ENCODE measurements at places on chromosomes 1 and 21.
A peak's percentile ranks its signal among the peaks of the same experiment; 100 is the strongest.

GRCh38 chr1:210980082-210980481 lies 153.9 kb downstream of the KCNH1 start:
- no peak for DNase-seq

- DNase-seq, result no peak
These were observed 15.9 kb upstream of the CEP350 start for GRCh38 chr1:179938752-179939151.

GRCh38 chr21:29235714-29236197 lies 63.0 kb upstream of the BACH1 start:
- DNase-seq, result peak; percentile 16

GRCh38 chr21:42841156-42841915 lies 38.0 kb downstream of the WDR4 start:
- no peak for DNase-seq

DNA sequence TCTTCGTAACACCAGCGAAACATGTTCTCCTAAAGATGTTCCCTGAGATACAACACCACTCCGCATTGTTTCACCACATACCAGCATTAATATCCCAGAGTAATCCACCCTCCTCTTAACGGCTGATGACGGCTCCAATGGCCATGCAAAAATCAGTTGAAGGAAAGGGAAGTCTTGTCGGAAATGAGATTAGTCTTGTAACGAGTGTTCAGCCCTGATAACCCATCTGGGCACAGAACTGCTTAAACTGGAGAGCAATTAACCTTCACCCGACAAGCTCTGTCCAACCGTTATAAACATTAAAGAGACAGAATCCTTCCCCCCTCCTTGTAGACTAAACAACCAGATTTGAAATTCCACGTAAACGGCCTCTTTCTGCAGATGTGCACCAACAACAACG lies 21.9 kb downstream of the ERG start:
- DNase-seq, result no peak

- DNase-seq, result no peak
These were observed 610.3 kb upstream of the TMPRSS15 start for GRCh38 chr21:19013916-19014315.

Data from stimulated activated naive CD8-positive, alpha-beta T cell treated with anti-CD3 and anti-CD28 coated beads, Interleukin-15, Interleukin-2, amounts not matched to agents 100 U/mL and 50 U/mL, for 24 hours (primary cell).